ENCODE measurements at places on chromosomes 6 and 20.

DNA sequence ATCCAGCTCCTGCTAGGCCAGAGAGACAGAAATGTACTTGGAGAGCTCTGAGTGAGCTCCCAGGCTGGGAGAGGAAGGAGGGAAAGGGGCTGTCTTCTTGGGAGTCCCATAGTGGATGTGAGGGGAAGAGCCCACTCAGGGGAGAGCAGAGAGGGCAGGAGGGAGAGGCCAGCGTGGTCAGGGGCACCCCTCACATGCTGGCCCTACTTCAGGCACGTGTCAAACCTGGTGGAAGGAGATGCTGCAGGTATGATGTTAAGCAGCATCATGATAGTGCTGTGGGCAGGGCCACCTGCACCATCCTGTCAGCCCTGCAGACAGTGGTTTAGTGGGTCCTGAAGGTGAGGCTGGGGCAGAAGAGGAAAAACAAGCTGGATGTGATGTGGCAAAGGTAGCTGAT, 265.4 kb upstream of the RNF24 start:
- no peak for DNase-seq

- DNase-seq = no peak
Measured at GRCh38 chr6:43082806-43083655, 6.9 kb downstream of the PTK7 start.

DNA sequence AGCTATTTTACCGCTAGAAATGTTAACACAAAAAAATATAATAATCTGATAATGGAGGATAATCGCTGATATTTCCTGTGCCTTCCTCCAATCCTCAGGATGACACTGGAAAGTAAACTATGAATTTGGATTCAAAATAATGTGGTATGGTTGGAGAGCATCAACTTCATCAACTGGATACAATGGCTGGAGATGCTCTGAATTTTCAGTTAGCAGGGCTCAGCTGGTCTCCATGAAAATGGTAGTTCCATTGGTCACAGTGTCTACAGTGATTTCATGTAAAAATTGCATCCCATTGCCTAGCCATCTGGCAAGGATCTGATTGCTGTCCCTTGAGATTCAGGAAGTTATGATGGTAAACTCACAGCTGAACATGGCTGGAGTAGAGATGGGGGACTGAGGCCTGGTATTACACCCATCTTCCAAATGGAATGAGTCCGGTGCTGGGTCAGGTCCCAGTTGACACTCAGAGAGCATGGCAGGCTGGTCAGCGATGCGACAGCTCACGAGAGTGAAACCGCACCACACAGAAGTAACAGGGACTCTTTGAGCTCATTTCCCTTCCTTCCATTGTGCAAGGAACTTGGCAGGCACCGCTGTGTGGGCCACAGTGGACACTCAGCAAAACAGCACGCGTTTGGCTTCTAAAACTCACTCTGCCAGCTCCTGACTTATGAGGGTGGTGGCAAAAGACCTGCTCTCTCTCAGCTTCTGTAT, 142.4 kb upstream of the TNFAIP3 start:
- no peak for DNase-seq

- no peak for DNase-seq
Measured at GRCh38 chr6:161424421-161424820, 150.6 kb upstream of the AGPAT4 start.

DNA sequence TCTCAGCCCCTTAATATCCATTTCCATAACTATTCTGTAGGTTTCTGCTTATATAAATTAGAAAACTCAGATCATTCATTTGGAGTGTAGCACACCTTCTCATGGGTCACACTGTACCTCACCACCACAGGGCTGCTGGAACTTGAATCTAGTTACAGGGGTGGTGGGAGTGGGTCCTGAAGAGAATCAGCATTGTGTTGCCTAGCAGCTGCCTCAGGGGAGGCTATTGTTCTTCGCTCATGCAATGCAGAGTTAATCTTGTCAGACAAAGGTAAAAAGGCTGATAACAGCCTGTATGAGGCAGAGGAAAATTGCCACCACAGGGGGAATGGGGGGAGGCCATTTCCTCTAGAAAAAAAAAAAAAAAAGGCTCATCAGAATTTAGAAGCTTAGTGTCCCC, 496.0 kb upstream of the ADGRB3 start:
- DNase-seq = no peak

GRCh38 chr20:59318201-59318790, 17.9 kb downstream of the EDN3 start:
- DNase-seq = no peak

DNA sequence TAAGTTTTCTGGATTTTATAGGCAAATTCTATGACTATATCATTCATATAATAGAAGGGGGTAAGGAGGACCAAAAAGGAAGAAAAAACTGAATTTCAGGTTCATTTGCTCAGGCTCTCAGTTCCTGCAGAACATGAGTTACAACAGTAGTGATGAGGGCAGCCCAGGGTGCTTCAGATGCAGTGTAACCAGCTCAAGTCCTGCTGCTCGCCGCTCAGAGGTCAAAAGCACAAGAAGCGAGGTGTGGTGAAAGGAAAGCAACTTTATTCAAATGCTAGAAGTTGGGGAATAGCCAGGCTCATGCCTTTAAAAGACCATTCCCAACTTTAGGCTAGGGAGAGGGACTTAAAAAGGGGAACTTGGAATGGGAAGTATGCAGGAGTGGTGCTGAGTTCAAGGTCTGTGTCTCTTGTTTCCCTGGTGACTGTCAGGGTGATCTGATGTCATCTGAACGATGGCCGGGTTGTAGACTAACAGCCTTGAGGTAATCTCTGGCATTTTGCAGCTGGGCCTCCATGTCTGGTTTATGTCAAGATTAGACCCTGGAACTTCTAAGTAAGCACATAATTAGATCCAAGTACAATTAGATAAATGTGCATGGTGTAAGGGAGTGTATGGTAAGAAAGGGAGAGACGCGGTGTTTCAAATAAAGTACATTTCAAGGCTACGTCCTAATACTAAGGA, 14.5 kb upstream of the SEC63 start:
- no peak for DNase-seq

DNA sequence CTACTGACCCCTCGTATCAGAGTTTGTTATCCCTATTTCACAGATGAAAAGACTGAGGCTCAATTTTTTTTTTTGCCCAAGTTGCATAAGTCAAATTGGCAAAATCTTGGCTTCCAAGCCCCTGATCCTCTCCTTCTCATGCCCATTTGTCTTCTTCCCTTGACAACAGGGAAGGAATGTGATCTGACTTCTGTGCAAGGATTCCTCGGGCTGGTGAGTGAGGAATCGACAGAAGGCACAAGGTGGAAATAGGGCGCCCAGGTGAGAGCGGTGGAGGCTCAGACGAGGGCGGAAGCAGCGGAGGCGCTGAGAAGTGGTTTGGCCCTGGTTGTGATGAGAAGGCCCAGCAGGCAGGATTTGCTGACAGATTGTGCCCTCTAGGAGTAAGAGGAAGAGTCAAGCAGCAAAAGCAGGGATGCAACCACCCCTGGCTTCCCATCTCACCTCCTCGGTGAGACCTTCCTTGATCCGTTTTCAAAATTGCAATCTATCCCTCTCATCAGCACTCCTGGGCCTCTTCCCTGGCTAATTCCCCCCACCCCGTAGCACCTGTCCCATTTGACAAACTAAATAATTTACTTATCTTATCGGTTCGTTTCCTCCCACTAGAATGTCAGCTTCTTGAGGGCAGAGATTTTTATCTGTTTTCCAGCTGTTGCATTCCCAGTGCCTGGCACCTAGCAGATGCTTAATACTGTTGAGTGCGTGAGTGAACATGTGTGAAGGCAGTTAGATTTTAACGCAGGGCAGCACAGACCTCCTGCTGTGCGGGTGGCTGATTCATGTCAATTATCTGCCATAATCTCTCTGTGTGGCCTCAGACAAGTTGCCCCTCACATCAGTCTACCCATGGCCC, 3.7 kb upstream of the SIRPA start:
- no peak for DNase-seq

GRCh38 chr20:24586523-24586840, 117.1 kb downstream of the SYNDIG1 start:
- no peak for DNase-seq

- DNase-seq = no peak
Measured at GRCh38 chr20:54347166-54347833, 128.1 kb upstream of the DOK5 start.

GRCh38 chr6:47780510-47781356, 1.1 kb upstream of the OPN5 start:
- DNase-seq = peak; percentile 53

DNA sequence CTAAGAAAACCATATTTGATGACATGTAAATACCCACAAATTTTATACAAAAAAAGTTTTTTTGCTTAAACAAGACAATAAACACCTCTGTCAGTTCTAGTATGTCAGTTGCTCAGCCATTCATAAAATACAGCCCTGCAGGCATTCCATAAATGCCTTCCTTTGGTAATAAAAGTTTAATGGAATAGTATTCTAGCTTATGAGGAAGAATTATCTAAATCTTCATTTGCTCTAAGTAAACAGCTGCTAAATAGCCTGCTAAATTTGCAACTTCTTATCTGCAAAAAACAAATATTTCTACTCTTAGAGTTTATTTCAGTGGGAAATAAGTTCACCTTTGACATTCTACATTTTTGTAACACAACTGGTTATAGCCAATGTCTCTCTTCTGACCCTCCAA, 108.8 kb downstream of the SMLR1 start:
- DNase-seq = no peak

DNA sequence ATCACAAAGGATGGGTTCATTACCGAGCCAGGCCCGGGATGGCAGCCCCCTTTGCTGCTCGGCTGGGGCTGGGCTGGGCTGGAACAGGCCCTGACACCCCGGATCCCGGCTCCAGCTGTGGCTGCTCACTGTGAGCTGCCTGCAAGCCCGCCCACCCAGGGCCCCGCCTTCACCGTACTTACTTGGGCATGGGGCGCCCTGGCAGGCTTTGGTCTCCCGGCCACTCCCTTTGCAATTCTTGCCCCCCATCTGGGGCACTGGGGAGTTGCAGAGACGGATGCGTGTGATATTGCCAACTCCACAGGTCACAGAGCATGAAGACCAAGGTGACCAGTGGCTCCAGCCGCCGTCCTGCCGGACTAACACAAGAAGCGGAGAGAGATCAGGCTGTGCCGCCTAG, 16.7 kb downstream of the THBS2 start:
- no peak for DNase-seq

- no peak for DNase-seq
Measured at GRCh38 chr6:139133262-139134063, 1.4 kb upstream of the HECA start.

- DNase-seq = no peak
Measured at GRCh38 chr6:151436802-151437201, 15.1 kb downstream of the RMND1 start.

- no peak for DNase-seq
Measured at GRCh38 chr6:88135578-88136114, 30.5 kb downstream of the CNR1 start.

GRCh38 chr6:105324386-105324950, 78.4 kb downstream of the PREP start:
- no peak for DNase-seq

DNA sequence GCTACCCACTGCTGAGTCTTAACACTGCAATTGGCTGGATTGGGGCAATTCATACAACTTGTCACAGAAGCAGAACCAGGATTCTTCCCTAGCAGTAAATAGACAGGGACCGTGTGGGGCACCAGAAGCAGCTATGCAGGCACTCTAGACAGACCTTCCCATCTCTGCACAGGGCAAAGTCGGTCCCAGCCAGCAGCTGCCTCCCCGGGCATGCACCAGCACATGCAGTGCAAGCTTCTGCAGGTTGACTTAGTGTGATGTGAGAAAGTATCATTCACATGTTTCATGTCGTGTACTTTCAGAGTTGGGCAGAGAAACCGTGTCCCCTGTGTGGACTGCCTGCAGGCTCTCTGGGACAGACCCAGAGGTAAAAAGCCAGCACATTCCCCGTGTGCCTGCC, 98.0 kb upstream of the FOXA2 start:
- no peak for DNase-seq

- peak; percentile 84 for DNase-seq
Measured at GRCh38 chr6:149031859-149032598, 285.2 kb downstream of the UST start.

GRCh38 chr6:102493485-102493884, 1100.0 kb downstream of the GRIK2 start:
- no peak for DNase-seq

- no peak for DNase-seq
Measured at GRCh38 chr20:20447196-20447595, 79.3 kb downstream of the INSM1 start.

GRCh38 chr6:105733556-105734162, 330.8 kb upstream of the PREP start:
- peak; percentile 31 for DNase-seq

DNA sequence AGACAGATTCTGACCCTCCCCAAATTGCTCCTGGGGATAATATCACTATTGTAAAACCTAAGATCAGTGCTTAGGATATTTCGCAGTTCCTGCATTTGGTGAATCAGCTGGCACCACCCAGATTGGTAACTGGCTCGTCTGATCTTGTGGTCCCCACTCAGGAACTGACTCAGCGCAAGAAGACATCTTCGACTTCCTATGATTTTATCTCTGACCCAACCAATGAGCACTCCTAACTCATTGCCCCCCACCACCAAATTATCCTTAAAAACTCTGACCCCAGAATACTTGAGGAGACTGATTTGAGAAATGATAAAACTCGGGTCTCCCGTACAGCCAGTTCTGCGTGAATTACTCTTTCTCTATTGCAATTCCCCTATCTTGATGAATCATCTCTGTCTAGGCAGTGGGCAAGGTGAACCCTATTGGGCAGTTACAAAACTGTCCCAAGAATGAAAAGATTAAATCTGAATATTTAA, 55.7 kb upstream of the PRND start:
- no peak for DNase-seq

DNA sequence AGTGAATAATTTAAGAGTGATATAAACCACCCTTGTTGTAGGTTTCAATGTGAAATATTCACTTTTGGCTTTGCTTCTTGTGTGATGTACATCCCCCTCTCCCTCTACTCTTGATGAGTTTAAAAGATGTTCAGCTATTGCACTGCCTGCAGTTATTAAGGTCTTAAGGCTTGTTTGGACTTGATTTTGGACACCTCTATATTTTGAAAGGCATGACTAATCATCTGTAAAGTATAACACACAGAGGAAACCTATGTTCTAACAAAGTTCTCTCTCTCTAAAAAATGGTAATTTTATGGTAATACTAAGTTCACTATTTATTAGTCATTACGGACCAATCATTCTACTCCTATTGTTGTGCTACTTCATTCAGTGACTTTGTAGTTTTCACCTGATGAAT, 1719.9 kb downstream of the GRIK2 start:
- no peak for DNase-seq

DNA sequence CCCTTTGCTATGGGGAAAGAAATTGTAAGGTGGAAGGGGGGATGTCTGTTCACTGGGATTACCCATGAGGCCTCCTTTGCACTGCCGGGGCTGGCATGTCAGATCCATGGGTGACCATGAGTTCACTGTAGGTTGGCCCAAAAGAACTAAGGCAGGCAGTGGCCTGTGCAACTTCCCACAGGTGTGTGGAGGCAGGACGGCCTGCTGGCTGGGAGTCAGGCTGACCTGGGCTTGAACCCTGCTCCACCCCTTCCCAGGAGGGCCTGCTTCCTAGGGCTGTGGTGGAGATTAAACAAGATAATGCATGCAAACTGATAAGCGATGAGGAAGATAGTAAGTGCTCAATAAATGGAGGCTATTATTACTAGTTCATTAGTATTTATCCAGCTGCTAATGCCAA, 163.0 kb downstream of the EYA2 start:
- DNase-seq = no peak
